ENCODE measurements at places on chromosomes 12 and 14.

- DNase-seq, result no peak
Measured at GRCh38 chr14:89037065-89037464, 212.6 kb downstream of the TTC8 start.

DNA sequence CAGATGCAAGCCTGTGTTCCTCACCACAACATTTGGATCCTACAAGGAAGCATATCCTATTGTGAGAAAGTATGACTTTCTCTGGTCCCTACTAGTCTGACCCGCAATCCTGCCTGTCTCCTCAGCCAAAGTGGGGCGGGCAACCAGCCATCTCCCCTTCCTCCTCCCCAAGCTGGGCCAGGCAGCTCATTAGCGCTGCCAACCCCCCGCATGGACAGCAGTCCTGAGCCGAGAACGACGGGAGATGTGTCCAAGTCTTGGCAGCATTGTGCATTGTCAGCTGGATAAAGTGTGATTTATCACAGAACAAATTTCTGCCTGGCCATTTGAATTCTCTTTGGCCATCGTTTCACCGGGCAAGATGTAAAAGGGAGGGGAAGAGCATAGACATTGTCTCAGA, 139.4 kb downstream of the SLC15A4 start:
- no peak for DNase-seq

DNA sequence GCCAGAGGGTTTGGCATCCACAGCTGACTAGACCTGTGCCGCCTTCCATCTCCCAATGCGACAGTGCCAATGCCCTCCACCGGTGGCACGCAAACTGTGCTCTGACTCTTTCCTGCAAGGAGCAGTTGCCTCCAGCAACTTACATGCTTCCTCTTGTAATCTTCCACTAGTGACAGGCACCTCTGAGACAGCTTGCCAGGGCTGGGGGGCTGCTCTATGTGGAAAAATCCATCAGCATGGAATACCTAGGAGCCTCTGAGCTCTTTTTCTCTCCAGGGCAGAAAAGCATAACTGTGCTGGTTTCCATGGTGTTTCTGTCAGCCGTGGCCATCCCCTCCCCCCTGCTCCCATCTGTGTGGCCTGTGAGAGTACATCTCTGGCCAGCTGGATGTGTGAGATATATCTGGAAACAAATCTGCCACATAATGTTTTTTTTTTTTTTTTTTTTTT, 110.6 kb downstream of the MYRFL start:
- no peak for DNase-seq

- DNase-seq, result no peak
Measured at GRCh38 chr12:67450441-67450840, 181.3 kb downstream of the CAND1 start.

DNA sequence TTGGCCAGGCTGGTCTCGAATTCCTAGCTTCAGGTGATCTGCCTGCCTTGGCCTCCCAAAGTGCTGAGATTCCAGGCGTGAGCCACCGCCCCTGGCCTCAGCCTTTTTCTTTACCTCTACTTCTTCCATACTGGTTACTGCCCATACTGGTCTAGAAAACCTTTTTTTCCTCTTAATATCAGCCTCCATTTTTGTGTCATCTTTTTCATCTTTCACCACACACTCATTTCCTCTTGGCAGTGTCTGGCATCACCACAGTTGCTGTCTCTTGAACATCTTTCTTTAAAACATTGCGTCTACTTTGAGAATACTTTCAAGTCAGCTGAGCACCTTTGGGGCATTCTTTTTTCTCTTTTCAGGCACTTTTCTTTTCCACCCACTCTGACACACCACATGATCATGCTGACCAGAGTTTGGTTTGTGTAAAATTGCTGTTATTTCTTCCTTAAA, 32.7 kb downstream of the DDX47 start:
- DNase-seq, result no peak

DNA sequence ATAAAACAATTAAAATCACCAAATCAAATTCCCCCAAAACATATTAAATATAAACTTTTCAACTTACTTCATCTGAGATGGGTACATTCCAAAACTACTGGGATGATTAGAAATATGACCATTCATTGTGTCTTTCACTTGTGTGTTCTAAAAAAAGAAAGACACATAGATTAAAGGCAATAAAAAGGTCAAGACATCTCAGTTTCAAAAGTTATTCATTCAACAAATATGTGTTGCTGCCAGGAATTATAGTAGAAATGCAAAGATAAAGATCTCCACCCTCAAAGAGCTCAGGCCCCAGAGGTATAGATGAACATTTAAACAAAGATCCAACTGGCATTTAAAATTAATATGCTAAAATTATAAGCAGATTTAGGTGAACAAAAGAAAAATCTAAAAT, 106.4 kb downstream of the EPS8 start:
- no peak for DNase-seq

- DNase-seq, result no peak
Measured at GRCh38 chr12:64335886-64336466, 54.6 kb downstream of the C12orf56 start.

- no peak for DNase-seq
Measured at GRCh38 chr12:89622115-89622514, 86.5 kb downstream of the ATP2B1 start.

DNA sequence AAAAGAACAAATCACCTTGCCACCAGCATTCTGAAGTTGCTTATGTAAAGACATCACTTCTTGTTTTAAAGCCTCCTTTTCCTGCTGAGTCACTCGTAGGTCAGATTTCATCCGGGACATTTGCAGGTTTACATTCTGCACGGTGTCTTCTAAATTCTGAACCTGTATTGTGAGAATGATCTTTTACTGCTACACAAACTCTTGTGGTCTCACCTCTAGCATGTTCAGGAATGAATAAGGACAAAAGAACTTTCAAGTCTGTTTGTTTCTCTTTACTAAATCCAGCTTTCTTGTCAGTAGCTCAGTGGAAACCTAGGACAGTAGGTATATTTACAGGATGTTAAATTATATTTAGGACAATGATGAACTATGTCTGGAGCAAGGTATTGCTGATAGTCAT, 73.5 kb upstream of the SAV1 start:
- DNase-seq, result no peak

GRCh38 chr12:56190695-56191155, 1.4 kb upstream of the SMARCC2 start:
- DNase-seq, result no peak

GRCh38 chr14:85487215-85487614, 42.7 kb upstream of the FLRT2 start:
- no peak for DNase-seq

GRCh38 chr12:122991623-122992275, 11.3 kb downstream of the ARL6IP4 start:
- DNase-seq, result no peak

DNA sequence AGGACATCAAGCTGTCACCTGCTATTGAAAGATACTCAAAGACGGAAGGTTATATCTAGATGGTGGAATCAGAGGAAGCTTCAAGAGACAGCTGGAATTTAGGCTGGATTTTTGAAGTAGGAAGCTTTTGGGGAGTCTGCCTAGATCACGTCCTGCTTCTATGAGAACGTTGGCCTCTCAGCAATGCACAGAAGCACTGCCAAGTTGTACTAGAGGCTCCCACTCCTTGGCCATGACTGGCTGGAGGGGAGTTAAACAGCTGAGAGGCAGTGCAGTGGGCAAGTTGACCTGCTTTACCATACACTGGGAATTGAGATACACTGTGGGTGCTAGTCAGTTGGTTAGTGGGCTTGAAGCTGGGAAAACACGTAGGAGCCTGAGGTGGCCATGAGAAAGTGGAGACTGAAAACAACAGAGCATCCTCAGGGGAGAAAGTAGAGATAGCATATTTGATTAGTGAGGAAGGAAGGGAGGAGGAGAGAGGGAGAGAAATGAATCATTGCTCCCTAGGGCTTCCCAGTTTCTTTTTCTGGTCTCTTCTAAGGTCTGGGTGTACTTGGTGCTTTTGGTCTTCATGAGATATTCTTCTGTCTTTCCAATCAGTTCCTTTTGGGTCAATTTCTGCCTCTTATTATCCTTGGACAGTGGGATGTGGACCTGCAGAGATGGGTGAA, 110.8 kb downstream of the EMP1 start:
- DNase-seq, result no peak

DNA sequence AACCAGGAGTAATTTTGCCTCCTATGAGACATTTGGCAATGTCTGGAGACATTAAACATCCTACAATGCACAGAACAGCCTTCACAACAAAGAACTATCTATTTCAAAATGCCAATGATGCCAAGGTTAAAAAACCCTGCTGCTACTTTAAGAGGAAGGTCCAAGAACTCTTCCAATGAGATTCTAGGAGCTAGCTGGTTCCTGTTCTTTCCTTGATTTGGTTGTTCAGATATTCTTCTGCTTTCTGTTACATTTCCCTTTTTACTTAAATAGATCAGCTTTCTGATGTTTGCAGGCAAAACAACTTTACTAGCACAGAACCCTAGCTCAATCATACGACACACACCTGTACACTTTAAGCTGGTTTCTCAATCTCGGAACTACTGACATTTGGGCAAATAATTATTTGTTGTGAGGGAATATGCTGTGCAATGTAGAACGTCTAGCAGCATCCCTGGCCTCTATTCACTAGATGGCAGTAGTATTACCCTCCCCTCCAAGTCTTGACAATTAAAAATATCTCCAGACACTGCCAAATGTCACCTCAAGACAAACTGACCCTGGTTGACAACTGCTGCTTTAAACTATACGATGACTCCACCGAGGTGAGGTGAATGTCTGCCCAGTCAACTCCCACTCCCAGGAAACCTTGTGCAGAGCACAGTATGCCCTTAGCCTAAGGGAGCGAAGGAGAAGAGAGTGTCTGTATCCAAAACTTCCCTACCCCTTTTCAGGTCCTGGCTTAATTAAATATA, 4.4 kb downstream of the BLTP3B start:
- no peak for DNase-seq

DNA sequence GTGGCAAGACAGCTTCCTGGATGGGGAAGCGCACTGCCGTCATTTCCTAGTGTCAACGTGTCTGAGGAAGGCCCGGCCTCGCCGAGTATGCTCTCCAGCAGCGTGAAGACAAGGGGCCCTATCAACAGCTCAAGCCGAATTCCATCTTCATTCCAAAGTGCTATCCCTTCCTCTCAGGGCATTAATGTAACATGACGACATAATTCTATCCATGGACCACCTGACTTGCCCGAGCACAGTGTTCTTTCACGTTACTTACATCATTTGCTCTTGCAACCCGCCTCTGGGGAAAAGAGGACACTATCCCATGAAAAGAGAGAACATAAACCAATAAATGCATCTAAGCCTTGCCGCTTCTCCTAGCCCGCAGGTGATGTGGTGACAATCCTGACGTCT, 22.9 kb downstream of the CCDC92 start:
- DNase-seq, result no peak

- no peak for DNase-seq
Measured at GRCh38 chr14:91117960-91118359, 4.1 kb downstream of the DGLUCY start.

GRCh38 chr14:60963761-60964160, 17.1 kb downstream of the TRMT5 start:
- no peak for DNase-seq
